ENCODE measurements at places on chromosomes 1 and 21. TPM values are rescaled to one million over a fixed set of nuclear protein-coding genes. Genes with fewer than 3 reads are reported as not detected.

CD1D gene
- not detected for total RNA-seq

GPA33 gene
- not detected for total RNA-seq

CDA gene
- 1.3 TPM for total RNA-seq

GPX7 gene
- 45.2 TPM for total RNA-seq

UTS2 gene
- not detected for total RNA-seq

OPRD1 gene
- under 0.01 TPM for total RNA-seq

CATSPERE gene
- 0.44 TPM for total RNA-seq

ADORA3 gene
- total RNA-seq = not detected

APCS gene
- total RNA-seq = not detected

ARHGAP29 gene
- 36.7 TPM for total RNA-seq

PCBP3 gene
- 1.9 TPM for total RNA-seq

CLCA1 gene
- total RNA-seq = 0.15 TPM

Measured in smooth muscle cell of trachea (primary cell).